ENCODE measurements at places on chromosomes 7 and 10.

GRCh38 chr10:117165538-117166417 lies 27.7 kb upstream of the VAX1 start:
- DNase-seq, result no peak

GRCh38 chr10:59865101-59865500 lies 41.3 kb downstream of the CCDC6 start:
- no peak for DNase-seq

- no peak for DNase-seq
Observed at GRCh38 chr7:133623721-133624120, 370.8 kb downstream of the EXOC4 start.

- DNase-seq, result no peak
Observed at GRCh38 chr10:49187950-49188761, at the start of gene TMEM273. TSS of gene TMEM273 (minus strand) at chr10:49188391. CDS start at chr10:49188336, 55 bp downstream.

GRCh38 chr7:54944179-54944578 lies 74.6 kb upstream of the EGFR start:
- DNase-seq, result no peak

GRCh38 chr10:97731346-97732051 lies 5.4 kb upstream of the ZFYVE27 start:
- DNase-seq, result peak; percentile 28

DNA sequence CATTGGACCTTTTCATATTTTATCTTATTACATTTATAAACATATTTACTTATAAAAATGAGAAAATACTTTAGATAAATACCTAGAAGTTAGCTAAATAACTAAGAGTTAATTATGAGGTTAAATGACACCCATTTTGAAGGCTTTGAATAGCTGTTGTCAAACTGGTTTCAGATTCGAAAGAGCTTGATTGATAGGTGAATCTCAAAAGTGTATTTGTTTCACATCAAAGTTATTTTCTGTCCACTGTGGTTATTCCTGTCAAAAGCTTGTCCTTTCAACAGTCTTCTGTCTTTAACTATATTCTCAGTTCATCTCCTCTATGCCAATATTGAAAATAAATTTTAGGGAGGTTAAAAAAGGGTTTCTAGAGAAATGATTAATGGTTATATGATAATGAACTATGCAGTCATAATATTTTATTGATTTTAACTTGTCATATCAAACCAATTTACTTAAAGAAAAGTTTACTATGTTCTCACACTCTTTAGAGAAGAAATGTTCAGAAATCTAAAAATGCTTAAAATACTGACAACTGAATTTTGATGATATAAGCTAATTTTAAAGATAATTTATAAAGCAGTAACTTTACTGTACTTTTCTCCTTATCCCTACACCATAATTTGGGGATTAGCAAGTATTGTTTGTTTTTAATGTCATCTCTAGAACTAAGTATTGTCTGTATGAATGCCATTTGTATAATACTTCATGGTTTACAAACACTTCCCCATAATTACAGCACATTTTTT lies 72.0 kb upstream of the FOXP2 start:
- no peak for DNase-seq

DNA sequence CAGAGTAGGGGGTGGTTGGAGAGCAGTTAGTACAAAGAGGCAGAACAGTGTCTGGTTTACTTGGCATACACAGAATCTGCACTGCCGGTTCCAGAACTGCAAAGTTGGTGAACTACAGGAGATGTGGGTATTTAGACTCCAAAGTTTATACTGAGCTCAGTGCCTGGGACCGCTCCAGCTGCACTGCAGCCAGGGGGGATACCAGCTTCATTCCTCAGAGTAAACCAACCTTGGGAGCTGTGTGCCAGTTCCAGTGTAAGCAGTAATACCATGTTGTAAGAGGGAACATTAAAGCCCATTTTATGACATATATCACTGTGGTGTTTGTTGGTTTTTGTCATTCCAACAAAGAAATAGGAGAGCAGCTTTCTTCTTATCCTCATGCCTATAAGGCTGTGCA lies 23.4 kb downstream of the LOXL4 start:
- no peak for DNase-seq

DNA sequence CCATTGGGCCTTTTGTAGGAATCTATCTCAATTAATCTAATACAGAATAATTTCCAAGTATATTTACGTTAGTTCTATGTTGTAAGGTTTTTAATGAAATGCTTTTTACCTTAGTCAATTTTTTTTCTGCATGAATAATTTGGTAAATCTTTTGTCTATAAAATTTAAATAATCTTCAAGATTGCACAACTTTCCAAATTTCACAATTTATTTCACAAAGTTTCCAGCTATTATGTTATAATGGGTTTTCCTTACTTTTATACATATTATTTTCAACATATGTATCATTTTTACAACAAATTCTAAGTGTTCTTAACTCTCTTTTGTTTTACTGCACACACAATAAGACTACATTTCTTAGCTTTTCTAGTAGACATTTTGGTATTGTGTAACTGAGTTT lies 470.7 kb downstream of the ETV1 start:
- no peak for DNase-seq

GRCh38 chr10:70931168-70931815 lies 42.9 kb upstream of the PCBD1 start:
- DNase-seq, result no peak

GRCh38 chr10:79354141-79354540 lies 6.9 kb downstream of the PPIF start:
- DNase-seq, result no peak

- DNase-seq, result no peak
Observed at GRCh38 chr10:97567891-97568290, 4.7 kb upstream of the ANKRD2 start.

DNA sequence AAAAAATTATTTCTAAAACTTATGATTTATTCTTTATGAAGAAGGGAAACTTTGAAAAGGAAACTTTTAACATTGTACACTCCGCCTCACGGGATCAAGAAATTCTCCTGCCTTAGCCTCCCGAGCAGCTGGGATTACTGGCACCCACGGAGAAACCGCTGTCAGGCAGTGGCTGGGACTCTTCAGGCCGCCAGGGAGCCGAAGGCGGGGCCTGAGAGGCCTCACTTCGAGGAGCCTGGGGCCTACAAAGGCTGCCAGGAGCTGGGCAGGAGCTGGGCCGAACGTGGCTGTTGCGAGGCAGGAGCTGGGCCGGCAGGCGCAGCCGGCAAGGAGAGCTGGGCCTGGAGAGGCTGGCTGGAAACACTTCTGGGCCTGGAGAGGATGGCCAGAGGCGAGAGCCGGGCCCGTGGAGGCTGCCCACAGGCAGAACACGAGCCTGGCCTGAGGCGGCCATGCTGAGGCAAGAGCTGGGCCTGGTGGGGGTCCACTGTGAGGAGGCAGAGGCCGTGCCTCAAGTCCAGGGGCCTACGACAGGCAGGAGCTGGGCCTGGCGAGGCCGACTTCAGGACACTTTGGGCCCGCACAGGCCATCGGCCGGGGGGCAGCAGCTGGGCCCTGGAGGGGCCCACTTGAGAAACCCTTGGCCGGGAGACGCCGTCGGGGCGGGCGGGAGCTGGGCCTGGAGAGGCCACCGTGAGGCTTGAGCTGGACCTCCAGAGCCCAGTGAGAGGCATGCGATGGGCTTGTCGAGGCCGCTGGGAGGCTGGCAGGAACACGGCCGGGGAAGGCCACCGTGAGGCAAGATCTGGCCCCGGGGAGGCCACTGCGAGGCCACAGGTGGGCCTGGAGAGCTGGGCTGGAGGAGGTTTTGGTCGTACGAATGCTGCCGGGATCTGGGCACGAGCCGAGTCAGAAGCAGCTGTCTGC lies 23.7 kb downstream of the MDH2 start:
- no peak for DNase-seq

DNA sequence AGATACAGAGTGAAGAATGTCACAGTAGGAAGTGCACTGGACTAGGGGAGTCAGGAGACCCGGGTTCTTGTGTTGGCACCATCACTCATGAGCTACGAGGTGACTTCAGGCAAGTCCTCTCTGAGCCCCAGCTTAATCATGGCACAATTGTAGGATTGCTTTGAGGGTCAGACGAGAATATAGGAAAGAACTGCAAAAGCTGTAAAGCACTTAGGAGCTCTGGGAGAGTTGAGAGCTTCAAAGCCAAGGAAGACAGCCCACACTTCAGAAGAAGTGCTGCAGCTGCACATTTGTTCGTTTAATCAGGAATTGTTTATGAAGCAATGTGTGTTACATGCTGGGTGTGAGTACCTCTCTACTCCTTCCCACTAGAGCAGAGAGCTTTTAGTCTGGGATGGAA lies 4.4 kb downstream of the FBH1 start:
- DNase-seq, result no peak

DNA sequence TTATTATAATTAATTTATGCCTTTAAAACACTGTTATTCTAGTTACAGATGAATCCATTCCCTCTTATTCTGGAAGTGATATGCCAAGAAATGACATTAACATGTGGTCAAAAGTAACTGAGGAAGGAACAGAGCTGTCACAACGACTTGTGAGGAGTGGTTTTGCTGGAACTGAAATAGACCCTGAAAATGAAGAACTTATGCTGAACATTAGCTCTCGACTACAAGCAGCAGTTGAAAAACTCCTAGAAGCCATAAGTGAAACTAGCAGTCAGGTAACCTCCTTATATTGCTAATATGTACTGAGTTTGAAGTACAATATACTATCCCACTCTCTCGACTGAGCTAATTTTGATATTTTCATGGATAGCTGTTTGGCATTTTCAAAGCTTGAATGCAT lies 81.6 kb downstream of the CYP51A1 start:
- no peak for DNase-seq

DNA sequence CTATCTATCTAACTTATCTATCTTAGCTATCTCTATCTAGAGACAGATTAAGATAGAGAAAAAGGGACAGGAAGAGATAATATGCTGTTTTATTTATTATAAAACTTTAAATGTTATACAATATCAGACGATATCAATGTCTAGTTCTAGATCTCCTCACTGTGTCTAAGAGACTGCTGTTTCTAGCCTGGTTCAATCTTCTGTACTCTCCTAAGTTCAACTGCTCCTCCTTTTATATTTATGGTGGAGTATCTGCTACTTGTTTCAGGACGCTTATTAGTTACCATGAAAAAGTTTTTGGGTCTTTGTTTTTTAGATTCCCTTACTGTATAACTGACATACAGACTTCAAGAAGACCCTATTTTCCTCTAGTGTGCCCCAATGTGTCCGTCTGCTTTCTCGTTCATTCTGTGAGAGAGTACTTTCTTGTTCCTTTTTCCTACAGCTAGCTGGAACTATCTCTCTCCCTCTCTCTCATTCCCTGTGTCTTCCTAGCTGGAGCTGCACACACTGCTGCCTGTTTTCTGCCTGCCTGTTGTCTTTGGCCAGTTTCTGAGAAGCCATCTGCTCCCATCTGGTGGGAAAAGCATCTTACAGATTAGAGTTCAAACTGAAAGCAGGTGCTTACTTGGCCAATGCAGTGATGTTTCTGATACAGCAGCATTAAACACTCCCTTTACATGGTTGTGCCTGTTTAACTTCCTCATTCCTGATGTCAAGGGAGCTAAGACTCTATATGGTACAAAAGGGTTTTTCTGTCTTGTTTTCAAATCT lies 49.4 kb upstream of the ARL4A start:
- DNase-seq, result no peak

GRCh38 chr10:129965959-129966358 lies 1.9 kb upstream of the EBF3 start:
- no peak for DNase-seq

All from activated CD4-positive, alpha-beta T cell treated with anti-CD3 and anti-CD28 coated beads for 24 hours (primary cell).